ENCODE measurements at places on chromosomes 12 and 14. TPM values are rescaled to one million over a fixed set of nuclear protein-coding genes. Genes with fewer than 3 reads are reported as not detected.

PRIMA1 gene
- 0.32 TPM for total RNA-seq

PLBD2 gene
- 32.6 TPM for total RNA-seq

LMNTD1 gene
- total RNA-seq: not detected

IFI27L1 gene
- 19.4 TPM for total RNA-seq

C12orf50 gene
- not detected for total RNA-seq

KRT71 gene
- total RNA-seq: not detected

LRRIQ1 gene
- 0.69 TPM for total RNA-seq

STRAP gene
- 194 TPM for total RNA-seq

TAS2R50 gene
- not detected for total RNA-seq

TMEM119 gene
- total RNA-seq: 0.20 TPM

AQP2 gene
- total RNA-seq: not detected

TM7SF3 gene
- 81.6 TPM for total RNA-seq

TMPO gene
- total RNA-seq: 87.4 TPM

TAS2R46 gene
- not detected for total RNA-seq

KLRK1 gene
- not detected for total RNA-seq

RBP5 gene
- not detected for total RNA-seq

CNTN1 gene
- 53.7 TPM for total RNA-seq

RHOJ gene
- total RNA-seq: not detected

PLCZ1 gene
- not detected for total RNA-seq

CACNA1C gene
- 0.07 TPM for total RNA-seq

TRPV4 gene
- 0.16 TPM for total RNA-seq

SRGAP1 gene
- total RNA-seq: 10.0 TPM

TSPAN19 gene
- total RNA-seq: not detected

MED13L gene
- total RNA-seq: 21.1 TPM

FERMT2 gene
- 33.9 TPM for total RNA-seq

KRT6C gene
- total RNA-seq: not detected

CISTR gene
- total RNA-seq: not detected

GUCY2C gene
- total RNA-seq: not detected

CIROP gene
- not detected for total RNA-seq

CLEC7A gene
- total RNA-seq: not detected

CLEC14A gene
- total RNA-seq: not detected

TMEM63C gene
- total RNA-seq: 5.4 TPM

ASB2 gene
- total RNA-seq: 0.44 TPM

GPR135 gene
- 0.70 TPM for total RNA-seq

RPL10L gene
- total RNA-seq: not detected
